HepG2 (cell line): ENCODE measurements at places on chromosomes 13 and 19. TPM values are rescaled to one million over a fixed set of nuclear protein-coding genes. Genes with fewer than 3 reads are reported as not detected.

PRTN3 gene
- 0.10 TPM in 1 of 2 replicates, not detected in the other for polyA plus RNA-seq

DNA sequence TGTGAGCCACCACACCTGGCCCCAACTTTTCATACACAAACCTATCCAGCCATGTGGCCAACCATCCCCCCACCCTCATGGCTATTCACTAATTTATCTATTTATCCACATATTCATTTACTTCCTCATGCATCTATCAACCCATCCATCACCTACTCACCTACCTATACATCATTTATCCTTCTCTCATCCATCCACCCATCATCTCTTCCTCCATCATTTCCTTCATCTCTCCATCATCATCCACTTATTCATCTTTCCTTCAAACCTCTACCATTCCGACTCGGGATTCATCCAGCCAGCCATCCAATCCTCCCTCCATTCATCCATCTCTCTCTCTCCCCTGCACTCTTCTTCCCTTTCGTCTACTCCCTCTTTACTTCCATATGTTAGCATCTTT, 54.6 kb downstream of the RYR1 start:
- no peak overlapping the region for H3K4me3 ChIP-seq
- DNase-seq: no peak
- no peaks in the 10 kb centered on the region for H3K4me1 ChIP-seq
- H3K27me3 ChIP-seq: peaks cover 13% of the 10 kb centered on the region; the same call in 2 of the 3 replicates
- H3K36me3 ChIP-seq: no peaks in the 10 kb centered on the region

KLHL1 gene
- 0.01 TPM in 1 of 2 replicates, not detected in the other for polyA plus RNA-seq

GRCh38 chr13:105642511-105642958, 892.9 kb downstream of the EFNB2 start:
- DNase-seq: no peak
- H3K4me1 ChIP-seq: no peaks in the 10 kb centered on the region
- H3K36me3 ChIP-seq: no peaks in the 10 kb centered on the region
- no peaks in the 10 kb centered on the region for H3K27me3 ChIP-seq

GRCh38 chr13:102757006-102757405, 16.6 kb downstream of the TEX30 start:
- no peak overlapping the region for H3K4me3 ChIP-seq
- H3K4me1 ChIP-seq: no peaks in the 10 kb centered on the region
- no peak for DNase-seq
- no peaks in the 10 kb centered on the region for H3K36me3 ChIP-seq
- no peaks in the 10 kb centered on the region for H3K27me3 ChIP-seq

RGL3 gene
- polyA plus RNA-seq: 7.6 and 8.4 TPM in 2 replicates

DNA sequence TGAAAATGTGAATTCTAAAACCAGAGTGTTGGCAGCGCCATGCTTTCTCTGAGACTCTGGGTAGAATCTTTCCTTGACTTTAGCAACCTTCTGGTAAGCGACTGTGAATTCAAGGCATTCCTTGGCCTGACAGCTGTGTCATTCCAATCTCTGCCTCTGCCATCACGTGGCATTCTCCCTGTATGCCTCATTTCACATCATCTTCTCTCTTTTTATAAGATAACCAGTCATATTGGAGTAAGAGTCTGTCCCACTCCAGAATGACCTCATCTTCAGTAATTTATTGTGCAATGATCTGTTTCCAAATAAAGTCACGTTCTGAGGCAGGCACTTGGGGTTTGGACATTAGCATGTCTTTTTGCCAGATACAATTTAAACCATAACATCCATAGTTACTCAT, 103.4 kb upstream of the POSTN start:
- no peak overlapping the region for H3K4me3 ChIP-seq
- no peaks in the 10 kb centered on the region; the same call in 1 of the 2 replicates for H3K27me3 ChIP-seq
- DNase-seq: no peak
- no peaks in the 10 kb centered on the region for H3K36me3 ChIP-seq
- H3K27ac ChIP-seq: no peak overlapping the region

DNA sequence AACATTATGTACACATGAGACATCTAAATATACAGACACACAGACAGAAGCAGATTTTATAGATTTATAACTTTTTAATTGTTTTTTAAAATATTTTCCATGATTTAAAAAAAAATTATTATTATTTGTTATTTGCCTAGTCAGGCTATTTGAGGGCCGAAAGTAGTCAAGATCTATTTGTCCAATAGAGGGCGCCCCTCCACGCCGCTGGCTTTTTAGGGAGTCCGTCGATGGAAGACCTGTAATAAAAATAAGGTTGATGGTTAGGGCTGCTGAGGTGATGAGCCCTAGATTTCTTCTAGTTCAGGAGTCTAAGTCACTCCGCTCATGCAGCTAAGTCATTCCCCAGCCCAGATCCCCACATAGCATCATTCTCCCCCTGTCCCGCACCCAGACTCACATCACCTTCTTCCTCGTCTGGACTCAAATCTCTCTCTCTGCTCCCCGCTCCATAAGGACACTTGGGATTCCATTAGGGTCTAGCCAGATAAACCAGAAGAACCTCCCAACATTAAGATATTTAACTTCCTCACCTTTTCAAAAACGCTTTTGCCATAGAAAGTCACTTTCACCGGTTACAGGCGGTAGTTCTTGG, 33.9 kb upstream of the CEACAM21 start:
- H3K4me3 ChIP-seq: no peak overlapping the region
- H3K27me3 ChIP-seq: peaks cover 22% of the 10 kb centered on the region; the same call in 2 of the 3 replicates
- peak; percentile 31 for DNase-seq
- no peaks in the 10 kb centered on the region for H3K36me3 ChIP-seq

DNA sequence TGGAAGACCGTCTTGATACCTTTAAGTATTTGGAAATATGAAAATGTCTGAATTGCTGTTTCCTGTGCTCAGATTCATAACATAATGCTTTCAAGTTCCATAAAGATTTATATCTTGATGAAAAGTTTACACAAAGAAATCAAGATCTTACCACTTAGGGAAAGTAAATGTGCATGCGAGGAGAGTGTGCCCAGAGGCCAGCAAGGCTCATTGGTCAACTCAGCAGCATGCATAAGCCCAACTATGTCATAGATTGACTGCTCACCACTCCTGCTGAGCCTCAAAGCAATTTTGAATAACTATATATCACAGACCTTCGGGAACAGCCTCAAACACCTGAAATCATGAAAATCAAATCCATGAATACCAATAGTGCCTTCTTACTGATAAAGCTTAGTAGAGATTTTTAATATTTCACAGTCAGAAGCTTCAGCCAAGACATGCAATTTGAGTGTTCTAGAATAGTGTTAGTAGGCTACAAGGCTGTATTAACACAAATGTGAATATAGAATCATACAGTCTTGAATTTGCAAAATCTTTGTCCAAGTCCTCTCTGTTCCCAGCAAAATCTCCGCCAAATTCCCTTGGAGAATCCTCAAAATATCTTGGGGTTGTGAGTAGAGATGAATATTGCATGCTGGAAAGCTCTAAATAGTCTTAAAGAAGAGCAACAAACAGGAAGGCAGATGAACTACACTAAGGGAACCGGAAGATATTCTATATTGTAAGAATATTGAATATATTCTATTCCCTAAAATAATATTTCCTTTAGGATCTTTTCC, 124.1 kb downstream of the DCLK1 start:
- DNase-seq: no peak
- H3K4me1 ChIP-seq: no peaks in the 10 kb centered on the region
- no peaks in the 10 kb centered on the region for H3K36me3 ChIP-seq
- no peaks in the 10 kb centered on the region for H3K27me3 ChIP-seq
- no peak overlapping the region for H3K27ac ChIP-seq

- no peak for DNase-seq
- H3K27ac ChIP-seq: no peak overlapping the region
- no peaks in the 10 kb centered on the region for H3K36me3 ChIP-seq
These were observed 1.1 kb downstream of the EML2 start for GRCh38 chr19:45637890-45638667.

DNA sequence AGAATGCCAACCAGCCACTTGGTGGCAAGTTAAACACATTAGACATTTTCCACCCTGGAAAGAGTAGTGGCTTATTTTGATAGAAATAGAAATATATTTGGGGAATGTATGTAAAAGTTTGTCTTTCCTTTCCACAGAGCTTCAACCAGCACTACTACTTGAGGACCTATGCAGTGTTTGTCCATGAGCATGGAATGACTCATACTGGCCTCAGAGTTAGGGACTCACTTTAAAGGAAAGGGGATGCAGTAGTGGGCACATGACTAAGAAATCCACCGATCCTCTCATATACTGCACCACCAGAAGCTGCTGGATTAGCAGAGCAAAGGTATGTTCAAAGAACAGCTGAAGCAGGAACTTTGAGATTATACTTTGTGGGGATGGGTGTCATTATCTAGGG, 62.6 kb downstream of the LACC1 start:
- H3K4me3 ChIP-seq: no peak overlapping the region
- no peaks in the 10 kb centered on the region for H3K4me1 ChIP-seq
- H3K27me3 ChIP-seq: no peaks in the 10 kb centered on the region
- no peak overlapping the region for H3K27ac ChIP-seq
- DNase-seq: no peak
- no peaks in the 10 kb centered on the region for H3K36me3 ChIP-seq

DNA sequence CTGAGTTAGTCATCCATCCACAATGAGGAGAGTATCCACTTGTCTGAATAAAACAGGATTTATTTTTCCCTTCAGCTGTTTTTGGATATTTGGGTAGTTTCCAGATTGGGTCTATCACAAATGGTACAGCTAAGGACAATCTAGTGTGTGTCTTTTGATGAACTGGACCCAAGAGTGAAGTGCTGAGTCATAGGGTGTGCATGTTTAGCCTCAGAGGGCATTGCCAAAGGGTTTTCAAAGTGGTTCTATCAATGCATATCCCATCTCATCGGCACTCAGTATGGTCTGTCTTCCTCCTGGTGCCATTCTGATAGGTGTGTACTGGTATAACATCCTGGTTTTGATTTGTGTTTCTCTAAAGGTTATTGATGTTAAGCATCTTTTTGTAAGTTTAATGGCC, 62.3 kb downstream of the GSX1 start:
- no peaks in the 10 kb centered on the region for H3K36me3 ChIP-seq
- H3K27ac ChIP-seq: no peak overlapping the region
- no peak for DNase-seq

DNA sequence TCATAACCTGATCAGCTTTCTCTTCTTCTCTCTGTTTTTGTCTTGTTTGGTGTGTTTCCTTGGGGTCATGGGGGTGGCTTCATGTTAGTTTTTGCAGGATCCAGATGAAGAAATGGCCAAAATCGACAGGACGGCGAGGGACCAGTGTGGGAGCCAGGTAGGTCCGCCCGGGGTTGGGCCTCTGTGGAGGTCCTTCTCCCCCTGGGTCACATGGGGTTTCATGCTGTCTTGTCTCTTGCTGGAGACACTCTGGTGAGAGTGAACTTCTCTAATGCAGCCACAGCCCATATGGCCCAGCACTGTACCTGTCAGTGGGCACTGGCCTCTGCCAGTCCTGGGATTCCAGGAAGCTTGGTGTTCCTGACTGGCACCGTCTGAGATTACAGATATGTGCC, 1.1 kb downstream of the CCNE1 start:
- peak overlapping the region; percentile 54 for H3K4me3 ChIP-seq
- no peak overlapping the region for H3K27ac ChIP-seq
- H3K27me3 ChIP-seq: no peaks in the 10 kb centered on the region
- DNase-seq: no peak
- peaks cover 13% of the 10 kb centered on the region for H3K4me1 ChIP-seq

ZNF548 gene
- 19.5 and 19.6 TPM in 2 replicates for polyA plus RNA-seq

GRCh38 chr19:16041299-16041990, 34.9 kb upstream of the TPM4 start:
- no peak overlapping the region for H3K27ac ChIP-seq
- DNase-seq: peak; percentile 52
- H3K27me3 ChIP-seq: peaks cover 9% of the 10 kb centered on the region; the same call in 2 of the 3 replicates

- no peak for DNase-seq
- no peak overlapping the region for H3K4me3 ChIP-seq
- H3K27me3 ChIP-seq: no peaks in the 10 kb centered on the region
- no peak overlapping the region for H3K27ac ChIP-seq
- no peaks in the 10 kb centered on the region for H3K4me1 ChIP-seq
These were observed 1000.6 kb downstream of the OLFM4 start for GRCh38 chr13:54029226-54029625.

ZNF549 gene
- polyA plus RNA-seq: 2.8 and 2.9 TPM in 2 replicates

DNA sequence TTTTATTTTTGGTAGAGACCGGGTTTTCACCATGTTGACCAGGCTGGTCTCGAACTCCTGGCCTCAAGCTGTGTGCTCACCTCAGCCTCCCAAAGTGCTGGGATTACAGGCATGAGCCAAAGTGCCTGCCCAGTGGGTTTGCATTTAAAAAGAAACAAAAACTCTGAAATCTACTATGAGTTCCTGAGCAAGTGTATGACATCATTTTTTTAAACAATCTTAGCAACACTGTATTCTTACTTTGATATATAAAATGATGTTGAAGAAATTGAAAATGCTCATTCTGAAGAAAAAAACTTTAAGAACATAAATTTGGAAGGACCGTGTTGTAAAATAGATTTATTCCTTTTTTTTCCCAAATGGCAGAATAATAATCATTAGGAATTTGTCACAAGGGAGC, 1199.7 kb downstream of the DIAPH3 start:
- no peak overlapping the region for H3K27ac ChIP-seq
- no peak for DNase-seq
- no peaks in the 10 kb centered on the region for H3K36me3 ChIP-seq
- no peak overlapping the region for H3K4me3 ChIP-seq

- DNase-seq: no peak
- H3K4me1 ChIP-seq: peaks cover 37% of the 10 kb centered on the region
- H3K27ac ChIP-seq: peak overlapping the region; percentile 22
- H3K36me3 ChIP-seq: peaks cover 13% of the 10 kb centered on the region
- no peaks in the 10 kb centered on the region for H3K27me3 ChIP-seq
These were observed 12.4 kb downstream of the CEBPG start for GRCh38 chr19:33385956-33386355.

GJA3 gene
- 0.01 and 0.04 TPM in 2 replicates for polyA plus RNA-seq

DNA sequence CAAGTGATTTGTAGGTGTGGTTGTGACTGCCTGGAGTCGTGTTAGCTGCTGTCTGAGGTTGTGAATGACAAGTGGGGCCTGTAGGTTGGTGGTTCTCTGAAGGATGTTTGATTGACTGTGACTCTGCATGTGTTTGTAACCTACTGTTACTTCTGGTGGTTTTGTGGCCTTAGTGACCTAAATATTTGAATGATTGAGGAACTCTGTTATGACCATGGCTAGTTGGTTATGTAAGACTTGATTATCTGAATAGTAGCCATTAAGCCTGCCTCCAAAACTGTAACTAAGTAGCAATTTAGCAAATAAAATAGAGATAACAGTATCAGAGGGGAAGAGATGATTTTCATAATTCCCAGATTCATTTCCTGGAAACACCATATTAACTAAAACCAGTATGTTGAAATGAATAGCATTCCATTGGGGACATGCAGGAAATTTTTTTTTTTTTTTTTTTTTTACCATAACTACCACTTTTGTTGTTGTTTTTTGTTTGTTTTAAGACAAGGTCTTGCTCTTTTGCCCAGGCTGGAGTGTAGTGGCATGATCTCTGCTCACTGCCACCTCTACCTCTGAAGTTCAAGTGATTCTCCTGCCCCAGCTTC, 865 bp downstream of the ZNF382 start:
- H3K4me1 ChIP-seq: peaks cover 18% of the 10 kb centered on the region
- H3K27ac ChIP-seq: peak overlapping the region; percentile 68
- H3K4me3 ChIP-seq: peak overlapping the region; percentile 87
- H3K36me3 ChIP-seq: no peaks in the 10 kb centered on the region; the same call in 1 of the 2 replicates
- no peak for DNase-seq

TNFSF11 gene
- 0.03 TPM in 1 of 2 replicates, not detected in the other for polyA plus RNA-seq

FGF21 gene
- polyA plus RNA-seq: 0.17 TPM in 2 replicates
